LHCN-M2 (cell line): ENCODE measurements at places on chromosomes 4 and X. TPM values are rescaled to one million over a fixed set of nuclear protein-coding genes. Genes with fewer than 3 reads are reported as not detected.
A peak's percentile ranks its signal among the peaks of the same experiment; 100 is the strongest.

GRCh38 chr4:176653401-176654220 is 139.1 kb downstream of the VEGFC start:
- no peak for DNase-seq

- DNase-seq: no peak
Observed at GRCh38 chrX:22376369-22376768, 103.7 kb downstream of the CBLL2 start.

GRCh38 chrX:109911046-109911445 is 91.9 kb upstream of the TMEM164 start:
- no peak for DNase-seq

- peak; percentile 26 for DNase-seq
Observed at GRCh38 chr4:102500352-102500695, 835 bp upstream of the NFKB1 start.

DNA sequence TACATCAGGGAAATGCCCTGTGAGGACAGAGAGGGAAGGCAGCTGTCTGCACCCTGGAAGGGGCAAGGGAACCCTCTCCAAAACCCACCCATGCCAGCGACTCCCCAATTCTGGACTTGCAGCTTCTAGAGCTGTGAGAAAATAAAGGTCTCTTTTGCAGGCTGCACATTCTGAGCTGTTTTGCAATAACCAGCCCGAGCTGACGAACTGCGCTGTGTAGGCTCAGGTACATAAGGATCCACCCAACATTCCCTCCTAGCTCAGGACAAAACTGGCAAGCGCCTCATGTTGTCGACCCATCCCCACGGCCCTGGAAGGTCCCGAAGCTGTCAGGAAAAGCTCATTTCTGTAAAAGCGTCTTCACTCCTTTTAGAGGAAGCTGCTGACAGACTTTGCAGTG is 271.8 kb downstream of the CRLF2 start:
- no peak for DNase-seq

DNA sequence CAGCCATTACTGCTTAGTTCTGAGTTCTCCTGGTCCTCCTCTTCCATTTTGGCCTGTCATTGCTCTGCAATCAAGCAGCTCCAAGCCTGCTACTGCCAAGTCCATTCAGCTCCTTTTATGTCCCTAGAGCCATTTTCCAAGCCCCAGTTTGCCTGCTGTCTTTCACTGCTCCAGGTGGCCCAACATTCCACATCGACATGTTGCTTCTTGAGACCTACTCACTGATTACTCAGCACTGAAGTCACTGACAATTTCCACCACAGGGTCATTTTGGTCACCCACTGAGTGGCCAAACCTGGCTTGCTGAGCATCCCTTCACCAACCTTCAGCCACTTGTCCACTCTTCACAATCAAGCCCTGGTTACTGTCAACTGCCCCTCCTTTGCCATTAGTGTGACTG is 27.2 kb downstream of the LRIT3 start:
- DNase-seq: no peak

Gene ASMTL
- total RNA-seq: 11.5 and 15.1 TPM in 2 replicates

Gene KIF4A
- total RNA-seq: 38.9 and 42.1 TPM in 2 replicates
